Aorta (tissue), 5 donors: ENCODE measurements at places on chromosomes 12 and 14. TPM values are rescaled to one million over a fixed set of nuclear protein-coding genes. Genes with fewer than 3 reads are reported as not detected.

GRCh38 chr12:80821513-80822000, 104.8 kb downstream of the MYF5 start:
- no peaks in the 10 kb centered on the region for H3K36me3 ChIP-seq
- no peak overlapping the region for H3K27ac ChIP-seq
- DNase-seq: no peak
- H3K27me3 ChIP-seq: no peaks in the 10 kb centered on the region
- no peaks in the 10 kb centered on the region for H3K4me1 ChIP-seq

DNA sequence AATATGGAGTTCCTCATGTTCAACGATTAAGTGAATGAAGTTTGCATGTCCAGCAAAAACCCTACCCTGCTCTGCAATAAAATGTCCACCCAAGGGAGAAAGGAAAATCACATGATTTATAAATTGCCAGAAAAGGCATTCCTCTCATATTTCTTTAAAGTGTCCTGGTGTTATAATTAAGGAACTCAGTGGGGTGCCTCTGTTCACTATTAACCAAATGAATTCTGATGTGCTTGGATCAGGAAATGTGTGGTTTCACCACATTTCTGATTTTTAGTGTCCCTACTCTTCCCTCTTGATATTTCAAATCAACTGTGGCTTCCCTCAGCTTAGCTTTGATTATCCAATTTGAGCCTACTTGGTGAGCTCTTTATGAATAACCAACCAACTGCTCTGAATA, 208.1 kb downstream of the PHLDA1 start:
- no peaks in the 10 kb centered on the region for H3K36me3 ChIP-seq
- no peaks in the 10 kb centered on the region for H3K4me1 ChIP-seq
- H3K27ac ChIP-seq: no peak overlapping the region
- no peaks in the 10 kb centered on the region for H3K27me3 ChIP-seq
- H3K4me3 ChIP-seq: no peak overlapping the region

DNA sequence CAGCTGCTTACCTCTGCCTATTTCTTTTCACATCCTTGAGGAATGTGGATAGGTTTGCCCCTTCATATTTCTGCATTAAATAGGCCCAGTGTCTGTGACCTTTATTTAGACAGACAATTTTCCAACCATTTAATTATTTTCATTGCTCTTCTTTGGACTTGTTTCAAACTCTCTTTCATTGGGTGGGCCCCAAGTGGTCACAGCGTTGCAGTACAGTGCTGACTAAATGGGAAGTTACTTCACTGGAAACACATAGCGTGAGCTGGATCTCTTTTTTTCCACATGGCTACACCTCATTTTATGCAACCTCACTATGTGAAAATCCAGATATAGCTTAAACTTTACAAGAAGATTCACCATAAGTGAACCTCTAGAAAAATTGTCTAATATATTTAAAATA, 438.9 kb downstream of the ADAMTS20 start:
- H3K4me1 ChIP-seq: no peaks in the 10 kb centered on the region
- H3K4me3 ChIP-seq: no peak overlapping the region
- no peaks in the 10 kb centered on the region for H3K36me3 ChIP-seq
- H3K27me3 ChIP-seq: no peaks in the 10 kb centered on the region

DNA sequence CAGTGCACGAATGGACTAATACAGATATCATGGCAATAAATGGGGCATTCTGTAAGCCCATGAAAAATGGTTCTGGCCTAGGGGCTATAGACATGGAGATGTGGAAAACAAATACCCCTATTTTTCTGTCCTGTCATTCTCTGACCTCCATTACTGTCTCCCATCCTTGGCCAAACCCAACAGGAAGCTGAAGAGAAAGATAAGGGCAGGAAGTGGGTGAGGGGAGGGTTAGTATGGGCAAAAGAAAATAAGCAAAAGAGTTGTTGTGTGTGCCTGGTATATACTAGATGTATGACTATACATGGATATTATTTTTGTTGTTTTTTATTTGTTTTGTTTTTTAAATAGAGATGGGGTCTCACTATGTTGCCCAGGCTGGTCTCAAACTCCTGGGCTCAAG, 339.3 kb downstream of the PCNX1 start:
- H3K4me3 ChIP-seq: no peak overlapping the region
- no peaks in the 10 kb centered on the region for H3K27me3 ChIP-seq
- no peaks in the 10 kb centered on the region for H3K36me3 ChIP-seq
- no peak for DNase-seq

DNA sequence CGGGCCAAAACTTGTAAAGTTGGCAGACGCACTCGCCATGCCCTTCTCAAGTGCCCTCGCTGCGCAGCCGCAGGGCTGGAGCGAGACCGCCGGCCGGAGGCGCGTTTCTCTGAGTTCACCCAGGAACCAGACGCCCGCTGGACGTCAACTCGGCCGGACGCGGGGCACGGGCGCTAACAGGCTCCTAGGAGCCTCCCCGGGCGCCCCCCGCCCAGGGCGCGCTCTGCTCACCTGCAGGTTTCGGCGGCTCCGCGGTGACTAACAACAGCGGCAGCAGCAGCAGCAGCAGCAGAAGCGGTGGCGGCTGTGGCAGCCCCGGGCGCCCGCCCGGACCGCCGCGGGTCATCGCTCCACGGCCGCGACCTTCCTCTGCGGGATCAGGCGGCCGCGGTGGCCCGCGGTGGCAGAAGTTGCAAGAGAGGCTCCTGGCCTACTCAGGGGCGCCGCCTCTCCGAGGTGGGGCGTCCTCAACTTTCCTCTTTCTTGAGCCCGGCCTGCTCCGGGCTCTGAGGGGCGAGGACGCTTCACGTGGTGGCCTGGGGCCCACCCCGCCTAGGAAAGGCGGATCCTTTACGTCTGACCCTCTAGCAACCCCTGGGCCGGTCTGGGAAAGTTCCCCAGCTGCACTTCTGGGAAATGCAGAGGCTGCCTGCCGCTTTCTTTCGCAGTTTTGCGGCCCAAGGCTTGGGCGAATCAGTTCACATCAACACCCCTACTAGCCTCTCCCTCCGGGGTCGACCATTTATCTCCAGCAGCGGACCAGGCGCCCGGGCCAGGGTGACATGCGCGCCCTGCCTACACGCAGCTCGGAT, at the start of gene PLBD1:
TSS of gene PLBD1 (minus strand) at position 533 of the 812 bp plus-strand sequence. CDS start at position 346, 187 bp downstream.
- no peaks in the 10 kb centered on the region for H3K4me1 ChIP-seq
- H3K36me3 ChIP-seq: no peaks in the 10 kb centered on the region
- peak; percentile 85 for DNase-seq
- peak within 1 kb of the TSS; percentile 8 for H3K4me3 ChIP-seq

DNA sequence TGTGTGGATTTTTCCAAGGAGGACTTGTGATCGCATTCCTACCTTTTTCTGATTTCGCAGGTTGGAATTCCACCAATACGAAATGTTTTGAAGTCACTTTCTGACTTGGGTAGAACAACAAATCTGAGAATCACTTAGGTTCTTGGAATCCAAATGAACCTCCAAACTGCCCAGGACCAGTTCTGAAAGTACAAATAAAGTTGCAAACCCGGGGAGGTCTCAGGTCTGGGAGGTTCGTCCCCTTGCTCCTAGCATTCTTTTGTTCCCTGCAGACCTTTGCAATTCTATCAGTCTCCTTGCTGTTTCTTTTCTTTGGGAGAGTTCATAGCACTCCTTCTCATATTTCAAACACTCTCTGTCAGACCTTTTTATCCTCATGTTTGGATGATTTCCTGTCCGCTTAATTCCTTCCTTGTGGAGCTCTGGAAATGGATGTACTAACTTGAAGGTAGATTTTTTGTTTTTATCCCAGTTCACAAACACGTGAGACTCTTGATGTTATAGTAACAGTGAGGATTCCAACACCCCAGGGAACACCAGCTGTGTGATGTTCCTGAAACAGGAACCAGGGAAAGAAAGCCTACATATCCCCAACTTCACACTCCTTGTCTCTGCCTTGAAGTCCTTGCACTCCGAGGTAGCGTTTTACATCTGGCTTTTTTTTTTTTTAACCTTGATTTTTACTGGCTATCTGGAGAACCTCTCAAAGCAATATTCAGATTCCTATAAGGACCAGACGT, 70.6 kb downstream of the TMEM132C start:
- no peak overlapping the region for H3K4me3 ChIP-seq
- H3K36me3 ChIP-seq: no peaks in the 10 kb centered on the region
- H3K27ac ChIP-seq: no peak overlapping the region
- H3K4me1 ChIP-seq: no peaks in the 10 kb centered on the region

The FGF6 gene
- not detected for total RNA-seq

The NPC2 gene
- total RNA-seq: 204 TPM

The GUCY2C gene
- total RNA-seq: not detected

The ADAM20 gene
- total RNA-seq: 2.5 TPM

- H3K36me3 ChIP-seq: no peaks in the 10 kb centered on the region
- no peak for DNase-seq
- H3K4me1 ChIP-seq: no peaks in the 10 kb centered on the region
- peak overlapping the region; percentile 49 for H3K4me3 ChIP-seq
- H3K27me3 ChIP-seq: no peaks in the 10 kb centered on the region
Measured at GRCh38 chr14:32075672-32076277, 1.3 kb upstream of the ARHGAP5 start.

The CCDC196 gene
- total RNA-seq: not detected

GRCh38 chr12:111076611-111077451, 156.5 kb upstream of the MYL2 start:
- DNase-seq: no peak
- no peaks in the 10 kb centered on the region for H3K27me3 ChIP-seq
- no peaks in the 10 kb centered on the region for H3K36me3 ChIP-seq
- no peak overlapping the region for H3K27ac ChIP-seq
- no peaks in the 10 kb centered on the region for H3K4me1 ChIP-seq
- no peak overlapping the region for H3K4me3 ChIP-seq

DNA sequence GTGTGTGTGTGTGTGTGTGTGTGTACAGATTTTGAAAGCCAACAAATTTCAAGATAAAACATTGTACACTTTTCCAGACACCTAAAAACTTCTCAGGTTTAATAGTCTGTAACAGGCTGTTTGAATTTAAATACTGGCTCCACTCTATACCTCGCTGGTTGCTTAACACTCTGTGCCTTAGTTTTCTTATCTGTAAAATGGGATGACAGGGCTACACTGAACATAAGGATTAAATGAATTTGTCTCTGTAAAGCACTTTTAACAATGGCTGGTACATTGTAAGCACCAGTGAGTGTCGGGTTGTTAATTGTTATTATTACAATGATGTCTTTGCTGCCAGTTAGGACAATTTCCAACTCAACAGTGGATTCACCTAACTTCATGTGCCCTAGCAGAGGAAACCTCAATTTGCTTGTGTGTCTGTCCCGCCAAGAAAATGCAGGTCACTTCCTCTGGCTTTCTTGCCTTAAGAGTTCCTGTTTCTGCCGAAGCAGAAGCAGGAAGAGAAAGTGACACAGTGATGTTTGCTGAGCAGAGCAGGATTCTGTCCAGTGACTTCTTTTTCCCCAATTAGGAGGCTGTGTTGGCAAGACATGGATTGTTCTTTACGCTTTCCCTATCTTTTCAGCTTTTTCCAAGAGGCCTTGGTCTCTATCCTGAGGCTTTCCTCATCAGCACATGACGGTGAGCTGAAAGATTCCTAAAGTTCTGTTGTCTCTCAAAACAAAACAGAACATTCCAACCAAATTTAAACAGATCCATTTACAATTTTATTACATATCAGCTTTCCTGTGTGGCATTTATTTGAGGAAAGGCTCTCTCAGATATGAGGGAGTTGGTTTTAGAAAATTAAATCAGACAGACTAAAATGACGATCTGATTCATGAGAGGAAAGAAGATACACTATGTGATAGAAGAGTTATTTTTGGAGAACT, 154.1 kb upstream of the ATP2B1 start:
- DNase-seq: peak; percentile 51
- H3K4me1 ChIP-seq: no peaks in the 10 kb centered on the region
- no peaks in the 10 kb centered on the region for H3K36me3 ChIP-seq
- no peak overlapping the region for H3K4me3 ChIP-seq
- no peak overlapping the region for H3K27ac ChIP-seq

GRCh38 chr12:24814379-24815113, 134.4 kb downstream of the BCAT1 start:
- no peaks in the 10 kb centered on the region for H3K36me3 ChIP-seq
- no peaks in the 10 kb centered on the region for H3K27me3 ChIP-seq
- no peak for DNase-seq

The DPY19L2 gene
- total RNA-seq: 40.8 TPM

DNA sequence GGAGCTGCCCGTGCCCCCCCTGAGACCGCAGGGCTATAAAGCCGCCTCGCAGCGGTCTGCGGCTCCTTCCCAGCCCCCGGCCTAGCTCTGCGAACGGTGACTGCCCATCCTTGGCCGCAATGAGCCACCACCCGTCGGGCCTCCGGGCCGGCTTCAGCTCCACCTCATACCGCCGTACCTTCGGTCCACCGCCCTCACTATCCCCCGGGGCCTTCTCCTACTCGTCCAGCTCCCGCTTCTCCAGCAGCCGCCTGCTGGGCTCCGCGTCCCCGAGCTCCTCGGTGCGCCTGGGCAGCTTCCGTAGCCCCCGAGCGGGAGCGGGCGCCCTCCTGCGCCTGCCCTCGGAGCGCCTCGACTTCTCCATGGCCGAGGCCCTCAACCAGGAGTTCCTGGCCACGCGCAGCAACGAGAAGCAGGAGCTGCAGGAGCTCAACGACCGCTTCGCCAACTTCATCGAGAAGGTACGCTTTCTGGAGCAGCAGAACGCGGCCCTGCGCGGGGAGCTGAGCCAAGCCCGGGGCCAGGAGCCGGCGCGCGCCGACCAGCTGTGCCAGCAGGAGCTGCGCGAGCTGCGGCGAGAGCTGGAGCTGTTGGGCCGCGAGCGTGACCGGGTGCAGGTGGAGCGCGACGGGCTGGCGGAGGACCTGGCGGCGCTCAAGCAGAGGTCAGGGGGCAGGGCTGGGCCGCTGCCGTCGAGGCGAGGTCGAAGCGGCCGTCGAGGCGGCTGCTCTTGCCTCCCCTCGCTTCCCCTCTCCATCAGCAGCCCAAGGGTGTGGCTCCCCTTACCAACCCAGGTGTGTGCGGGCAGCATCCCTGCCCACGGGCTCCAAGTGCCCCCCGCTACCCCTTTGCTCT, at the start of gene PRPH:
TSS of gene PRPH (plus strand) at position 66 of the 855 bp plus-strand sequence. CDS start at position 120, 54 bp downstream.
- no peak within 1 kb of the TSS for H3K27ac ChIP-seq
- H3K4me1 ChIP-seq: no peaks in the 10 kb centered on the region
- H3K36me3 ChIP-seq: no peaks in the 10 kb centered on the region

GRCh38 chr12:119328111-119328510, 6.4 kb upstream of the CCDC60 start:
- no peak overlapping the region for H3K4me3 ChIP-seq
- no peak for DNase-seq
- H3K36me3 ChIP-seq: no peaks in the 10 kb centered on the region
- H3K4me1 ChIP-seq: peaks cover 10% of the 10 kb centered on the region

The OR4E2 gene
- not detected for total RNA-seq

DNA sequence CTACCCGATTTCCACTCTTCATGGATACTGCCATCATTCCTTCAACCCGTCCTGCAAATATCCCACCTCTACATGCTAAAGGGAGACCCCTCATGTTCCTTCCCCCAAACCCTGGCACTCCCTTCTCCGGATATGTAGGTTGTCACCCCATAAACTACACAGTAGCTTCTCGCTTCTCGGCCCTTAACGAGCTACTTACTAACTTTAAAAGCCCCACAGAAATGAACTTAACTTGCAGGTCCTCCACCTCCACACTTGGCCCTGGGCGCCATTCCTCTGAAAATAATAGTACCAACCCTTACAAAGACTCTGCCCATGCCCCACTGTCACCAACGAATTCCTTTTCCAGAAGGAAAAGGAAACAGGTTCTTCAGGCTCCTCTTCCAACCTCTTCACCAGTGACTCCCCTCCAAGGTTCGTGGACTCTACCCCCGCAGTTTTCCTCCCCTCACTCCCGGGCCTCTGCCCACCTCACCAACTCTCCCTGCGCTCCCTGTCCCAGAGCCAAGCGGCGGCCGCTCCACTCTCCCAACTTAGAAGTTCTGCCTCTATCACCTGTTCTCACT, 1.2 kb downstream of the SPPL3 start:
- H3K36me3 ChIP-seq: no peaks in the 10 kb centered on the region
- DNase-seq: no peak
- H3K27ac ChIP-seq: no peak overlapping the region
- no peaks in the 10 kb centered on the region for H3K27me3 ChIP-seq
